NCI-H82 (cell line): ENCODE measurements at places on chromosomes 1 and 21.
A peak's percentile ranks its signal among the peaks of the same experiment; 100 is the strongest.

DNA sequence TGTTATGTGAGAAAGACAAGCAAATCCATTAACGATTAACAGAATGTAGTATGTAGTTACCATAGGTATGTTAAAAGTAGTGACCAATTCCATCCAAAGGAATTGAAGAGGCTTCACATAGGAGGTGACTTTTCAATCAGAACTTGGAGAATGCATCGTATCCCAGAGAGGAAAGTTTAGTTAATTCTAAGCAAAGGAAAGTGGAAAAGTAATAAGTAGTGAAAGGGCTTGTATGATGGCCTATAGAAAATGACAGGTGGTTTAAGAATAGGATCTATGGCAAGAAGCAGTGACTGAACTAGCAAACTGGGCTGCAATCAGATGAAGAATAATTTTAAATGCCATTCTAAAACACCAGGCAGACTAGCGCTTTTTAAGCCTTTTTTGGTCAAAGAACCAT, 16.6 kb downstream of the SCMH1 start:
- no peak for DNase-seq

- no peak for DNase-seq
Observed at GRCh38 chr1:226787071-226787470, 48.0 kb upstream of the ITPKB start.

- no peak for DNase-seq
Observed at GRCh38 chr1:9448132-9449109, 90.8 kb upstream of the SLC25A33 start.

GRCh38 chr1:150836129-150836773, 28.2 kb upstream of the CTSK start:
- peak; percentile 21 for DNase-seq

GRCh38 chr21:30306884-30307283, 13.2 kb downstream of the KRTAP26-1 start:
- peak; percentile 33 for DNase-seq

DNA sequence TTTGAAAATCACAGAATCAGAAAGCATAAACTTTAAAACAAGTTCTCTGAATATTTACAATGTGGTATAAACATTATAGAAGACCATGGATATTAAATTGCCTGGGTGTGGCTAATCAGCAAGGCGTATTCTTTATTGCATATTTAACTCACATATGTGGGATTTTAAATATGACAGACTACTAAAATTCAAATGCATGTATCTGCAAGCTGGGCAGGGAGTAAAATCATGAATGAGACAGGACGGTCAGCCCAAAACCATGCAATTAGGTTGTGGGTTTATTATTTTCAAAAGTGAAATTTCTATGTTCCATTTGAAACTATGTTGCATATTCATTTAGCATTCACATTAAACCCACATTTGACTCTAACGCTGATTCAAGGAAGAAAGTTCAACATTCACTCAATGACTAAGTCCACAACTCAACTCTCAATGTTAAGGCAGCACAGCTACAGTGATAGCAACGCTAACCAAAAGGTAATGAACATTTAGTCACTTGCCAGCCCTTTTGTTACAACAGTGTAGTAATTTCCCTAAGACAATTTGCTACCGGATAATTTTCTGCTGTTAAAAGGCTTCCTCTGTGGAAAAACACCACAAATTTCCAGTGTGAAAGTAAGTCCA, 6.3 kb upstream of the SYNJ1 start:
- no peak for DNase-seq

GRCh38 chr1:178142806-178143205, 48.9 kb downstream of the RASAL2 start:
- DNase-seq: peak; percentile 89

DNA sequence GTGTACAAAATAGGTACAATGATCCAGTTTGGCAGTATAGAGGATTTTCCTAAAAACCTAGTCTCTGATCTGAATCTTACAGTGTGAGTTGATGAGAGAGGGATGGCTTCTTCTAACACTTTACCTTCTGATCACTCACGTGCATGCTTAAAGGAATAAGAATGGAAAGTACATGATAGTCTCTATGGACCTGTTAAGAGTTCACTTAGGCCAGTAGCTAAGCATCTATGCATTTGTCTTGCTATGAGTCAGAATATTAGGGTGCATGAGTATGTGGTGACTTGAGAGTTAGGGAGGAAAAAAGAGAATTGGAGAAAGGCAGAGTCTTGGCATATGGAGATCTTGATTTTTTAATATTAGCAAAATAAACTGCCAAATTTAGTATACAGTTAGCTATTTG, 206.3 kb downstream of the COL11A1 start:
- no peak for DNase-seq

- DNase-seq: peak; percentile 16
Observed at GRCh38 chr21:26717146-26717739, 128.0 kb downstream of the ADAMTS1 start.

DNA sequence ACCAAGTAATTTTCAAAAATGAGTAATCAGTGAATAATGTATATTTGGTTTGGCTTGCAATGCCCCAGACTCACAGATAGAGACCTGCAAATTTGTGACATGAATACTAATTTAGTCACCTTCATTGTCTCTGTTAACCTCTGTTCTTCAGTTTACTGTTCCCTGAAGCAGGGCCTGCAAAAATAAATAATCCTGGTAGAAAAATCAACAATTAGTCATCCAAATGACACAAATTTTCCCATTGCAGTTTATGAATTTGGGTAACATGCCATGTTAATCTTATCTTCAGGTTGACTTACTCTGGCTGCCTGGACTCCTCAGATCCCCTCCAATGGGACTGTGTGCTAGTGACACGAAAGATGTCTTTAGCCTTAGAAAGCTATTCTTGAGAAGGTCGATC, 289.5 kb downstream of the PAPPA2 start:
- DNase-seq: no peak

DNA sequence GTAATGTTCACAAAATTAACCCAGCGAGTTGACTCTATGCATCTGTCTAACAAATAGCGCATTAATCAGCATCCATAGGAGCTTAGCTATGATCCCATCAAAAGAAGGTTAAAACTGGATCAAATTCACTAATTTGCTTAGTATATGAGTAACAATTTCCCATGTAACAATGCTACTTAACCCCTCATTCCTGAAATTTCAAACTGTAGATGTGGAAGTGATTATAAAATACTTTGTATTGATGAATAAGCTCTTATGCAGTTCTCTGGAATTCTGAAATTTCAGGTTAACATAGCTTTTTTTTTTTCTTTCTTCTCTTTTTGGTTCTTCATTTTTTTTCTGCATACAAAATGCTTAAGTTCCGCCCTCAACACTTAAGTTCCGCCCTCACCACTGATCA, 1272.7 kb downstream of the KCNT2 start:
- DNase-seq: no peak

- DNase-seq: no peak
Observed at GRCh38 chr21:16264319-16264718, 534.5 kb downstream of the USP25 start.

DNA sequence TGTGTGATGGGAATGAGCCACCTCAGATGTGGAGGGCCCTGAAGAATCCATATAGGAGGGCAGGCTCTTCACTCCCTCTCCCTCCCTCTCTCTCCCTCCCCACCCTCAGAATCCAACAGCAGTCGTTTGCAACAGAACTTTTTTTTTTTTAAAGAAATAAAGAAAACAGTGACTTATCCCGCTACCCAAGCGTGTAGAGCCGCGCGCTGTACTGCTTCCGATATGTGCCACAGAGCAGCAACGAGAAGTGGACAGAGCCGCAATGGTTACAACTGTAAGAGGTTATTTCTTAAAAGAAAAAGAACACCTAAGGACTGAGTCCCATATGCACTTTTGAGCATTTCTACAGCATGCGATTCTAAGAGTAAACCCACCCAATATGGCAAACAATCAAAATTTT, 7.4 kb upstream of the NADK start:
- no peak for DNase-seq

DNA sequence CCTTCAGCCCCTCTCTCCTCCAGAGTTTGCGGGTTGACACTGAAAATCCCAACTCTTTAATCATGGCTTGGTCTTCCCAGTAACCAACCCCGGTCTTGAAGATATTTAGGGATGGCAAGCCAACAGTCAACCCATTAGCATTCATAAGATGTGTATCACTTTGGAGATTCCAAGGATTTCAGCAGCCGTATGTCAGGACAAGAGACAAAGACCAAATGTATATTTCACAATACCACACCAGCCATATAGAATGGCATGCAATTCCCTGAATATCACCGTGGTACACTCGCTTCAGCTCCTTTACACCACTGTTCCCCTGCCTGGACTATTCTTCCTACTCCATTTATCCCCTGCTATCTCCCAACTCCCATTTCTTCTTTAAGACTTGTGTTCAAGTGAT, 109.2 kb downstream of the CSMD2 start:
- DNase-seq: no peak

DNA sequence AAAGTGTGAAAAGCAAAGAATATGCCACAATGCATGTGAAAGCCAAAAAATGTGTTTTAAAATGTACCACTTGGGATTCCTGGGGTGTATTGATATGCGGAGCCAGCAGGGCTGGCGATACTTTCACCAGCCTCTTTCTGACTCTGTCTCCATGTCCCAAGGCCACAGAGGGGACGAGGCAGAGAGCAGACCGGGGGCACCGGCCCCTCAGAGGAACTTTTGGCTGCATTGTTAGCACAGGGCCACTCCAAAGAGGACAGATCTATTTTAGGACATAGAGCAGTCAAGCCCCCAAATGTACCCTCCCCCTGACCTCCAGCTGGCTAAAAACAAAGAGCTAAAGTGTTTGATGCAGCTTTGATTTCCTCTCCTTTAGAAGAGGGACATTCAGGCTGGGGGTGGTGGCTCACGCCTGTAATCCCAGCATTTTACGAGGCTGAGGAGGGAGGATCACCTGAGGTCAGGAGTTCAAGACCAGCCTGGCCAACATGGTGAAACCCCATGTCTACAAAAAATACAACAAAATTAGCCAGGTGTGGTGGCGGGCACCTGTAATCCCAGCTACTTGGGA, 25.6 kb upstream of the ZNF436 start:
- no peak for DNase-seq

- DNase-seq: no peak
Observed at GRCh38 chr1:212431644-212432043, 1.1 kb upstream of the NENF start.

- peak; percentile 73 for DNase-seq
Observed at GRCh38 chr1:166164995-166165660, 1.7 kb downstream of the FAM78B start.

- no peak for DNase-seq
Observed at GRCh38 chr1:117665556-117666270, 59.9 kb downstream of the TENT5C start.

DNA sequence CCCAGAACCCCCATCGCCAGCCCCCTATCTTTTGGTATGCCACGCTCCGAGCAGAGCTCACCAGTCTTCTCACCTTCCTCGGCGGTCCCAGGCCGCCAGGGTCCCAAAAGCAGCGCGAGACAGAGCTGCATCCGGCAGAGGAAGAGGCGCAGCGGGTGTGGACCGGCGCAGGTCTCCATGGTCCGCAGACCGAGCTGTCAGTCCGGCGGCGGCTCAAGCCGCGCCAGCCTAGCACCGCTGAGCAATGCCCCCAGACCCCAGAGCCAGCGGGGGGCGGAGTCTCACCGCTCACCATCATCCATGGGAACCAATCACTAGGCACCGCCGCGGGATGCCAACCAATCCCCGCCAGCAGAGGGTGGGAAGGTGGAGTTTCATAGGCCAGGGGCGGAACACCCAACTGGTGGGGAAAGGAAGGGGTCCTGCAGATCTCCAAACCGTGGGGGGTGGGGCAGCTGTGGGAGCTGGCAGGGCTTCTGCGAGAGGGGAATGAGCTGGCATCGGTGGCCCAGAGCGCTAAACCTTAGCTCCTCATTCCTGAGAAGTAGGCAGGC, at the start of gene EPHA10:
Gene EPHA10 (minus strand): TSS at position 233 of the 554 bp plus-strand sequence. CDS start 54 bp downstream, at position 179.
- DNase-seq: peak; percentile 97

GRCh38 chr1:178541829-178542553, 29.1 kb downstream of the TEX35 start:
- DNase-seq: peak; percentile 60

DNA sequence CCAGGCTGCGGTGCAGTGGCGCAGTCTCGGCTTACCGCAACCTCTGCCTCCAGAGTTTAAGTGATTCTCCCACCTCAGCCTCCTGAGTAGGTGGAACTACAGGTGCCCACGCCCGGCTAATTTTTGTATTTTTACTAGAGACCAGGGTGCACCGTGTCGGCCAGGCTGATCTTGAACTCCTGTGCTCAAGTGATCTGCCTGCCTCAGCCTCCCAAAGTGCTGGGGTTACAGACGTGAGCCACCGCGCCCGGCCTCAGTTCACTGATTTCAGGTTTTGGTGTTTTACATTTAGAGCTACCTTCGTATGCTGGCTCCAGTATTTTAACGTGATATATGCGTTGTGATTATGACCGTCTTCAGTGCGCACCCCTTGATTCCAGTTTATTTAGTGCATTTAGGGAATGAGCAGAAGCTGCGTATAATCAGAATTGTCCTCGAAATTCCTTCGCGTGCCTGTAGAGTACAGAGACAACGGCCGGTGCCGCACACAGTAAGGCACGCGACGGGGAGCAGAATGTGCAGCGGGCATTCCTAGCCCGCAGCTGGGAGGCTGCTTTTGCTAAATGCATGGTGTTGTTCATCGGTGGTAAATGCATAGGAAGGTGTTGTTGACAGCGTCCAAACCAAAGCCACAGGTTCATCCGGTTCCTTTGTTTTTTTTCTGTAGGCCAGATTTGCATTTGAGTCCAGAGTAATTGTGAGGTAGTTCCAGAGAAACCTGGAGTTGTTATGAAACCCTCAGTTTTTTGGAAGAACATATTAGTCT, 48.9 kb upstream of the DIP2A start:
- no peak for DNase-seq

GRCh38 chr1:88741413-88741812, 57.3 kb downstream of the PKN2 start:
- DNase-seq: no peak
